ENCODE measurements at places on chromosomes 6 and 20.

- no peak for DNase-seq
These were observed 490.4 kb upstream of the ADGRB3 start for GRCh38 chr6:68144667-68145066.

DNA sequence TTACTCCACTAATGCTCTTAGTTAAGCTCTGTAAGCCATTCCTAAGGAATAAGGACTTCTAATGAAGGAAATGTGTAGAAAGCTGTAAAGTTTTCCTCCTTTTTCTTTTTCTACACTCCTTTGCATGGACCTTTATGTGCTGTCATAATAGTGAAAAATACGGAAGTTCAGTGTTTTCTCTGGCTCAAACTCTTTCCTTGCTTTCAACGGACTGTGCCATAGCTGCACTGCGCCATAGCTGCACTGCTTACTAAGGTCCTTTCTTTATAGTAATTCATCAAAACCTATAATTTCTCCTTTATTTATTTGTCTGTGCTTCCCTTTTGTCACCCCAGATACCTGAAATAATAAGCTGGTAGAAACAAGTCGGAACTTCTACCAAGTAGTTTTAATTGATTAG is 67.3 kb downstream of the RNF144B start:
- DNase-seq, result no peak

DNA sequence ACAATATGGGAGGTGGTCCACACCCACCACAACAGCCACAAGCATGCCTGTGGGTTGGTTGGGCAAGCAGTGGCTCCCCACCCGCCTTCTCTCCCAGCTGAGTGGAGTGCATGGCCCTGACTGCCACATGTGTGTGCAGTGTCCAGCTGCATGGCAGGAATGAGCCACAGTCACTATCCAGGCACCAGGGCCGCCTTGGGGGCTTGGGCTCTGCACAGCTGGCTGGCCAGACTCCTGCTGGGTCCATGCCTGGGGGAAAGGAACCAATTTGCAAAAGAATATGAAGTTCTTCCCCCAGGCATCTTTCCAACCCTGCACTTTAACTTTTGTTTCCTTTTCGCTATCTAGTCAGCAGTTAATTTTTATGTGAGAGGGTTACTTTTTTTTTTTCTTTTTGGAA is 11.6 kb upstream of the ASCC3 start:
- DNase-seq, result no peak

DNA sequence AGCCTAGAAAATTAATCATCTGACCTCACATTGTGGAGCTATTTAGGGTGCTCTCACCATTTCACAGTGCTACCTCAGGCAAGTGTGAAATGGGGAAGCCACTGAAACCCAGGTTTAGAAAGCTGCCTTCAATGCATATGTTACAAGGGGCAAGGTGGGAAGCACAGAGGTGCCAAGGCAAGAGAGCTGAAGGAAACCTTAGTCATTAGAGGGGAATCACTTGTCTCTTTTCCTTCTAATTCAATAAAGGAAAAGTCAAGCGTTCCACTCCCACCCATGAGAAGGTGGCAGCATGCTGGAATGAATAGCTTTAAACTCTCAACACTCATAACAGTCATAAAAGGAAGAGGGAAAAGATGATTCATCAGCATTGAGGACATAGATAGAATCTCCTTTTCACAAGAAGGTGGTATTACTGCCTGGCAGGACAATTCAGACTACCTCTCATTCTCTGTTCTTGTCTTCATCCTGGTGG is 251.9 kb upstream of the IRAK1BP1 start:
- no peak for DNase-seq

GRCh38 chr6:30787954-30788353 is 43.6 kb upstream of the IER3 start:
- DNase-seq, result no peak

GRCh38 chr20:20712004-20712473 is 405 bp downstream of the RALGAPA2 start:
- DNase-seq, result peak; percentile 25

DNA sequence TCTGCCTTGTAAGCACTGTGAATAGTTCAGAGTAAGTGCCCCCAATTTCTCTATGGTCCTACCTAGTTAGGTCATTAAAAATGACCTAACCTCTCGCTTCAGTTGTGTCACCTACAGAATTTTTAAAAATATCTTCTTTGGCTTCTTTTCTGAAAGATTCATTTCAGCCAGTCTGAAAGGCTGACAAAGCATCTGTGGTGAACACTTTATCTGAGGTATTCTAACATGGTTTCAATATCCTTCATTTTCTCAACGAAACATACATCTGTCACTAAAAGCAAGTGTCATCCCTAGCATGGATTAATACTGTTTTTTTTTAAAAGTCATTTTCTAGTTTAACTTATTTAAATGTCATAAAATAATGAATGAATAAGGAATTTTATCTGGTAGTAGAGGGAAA is 5.1 kb downstream of the DPM1 start:
- no peak for DNase-seq

GRCh38 chr6:147834084-147834776 is 325.7 kb downstream of the SAMD5 start:
- no peak for DNase-seq

- DNase-seq, result no peak
These were observed 434.1 kb upstream of the SOX4 start for GRCh38 chr6:21159465-21159864.

- no peak for DNase-seq
These were observed 429.0 kb upstream of the NRSN1 start for GRCh38 chr6:23696992-23697391.

DNA sequence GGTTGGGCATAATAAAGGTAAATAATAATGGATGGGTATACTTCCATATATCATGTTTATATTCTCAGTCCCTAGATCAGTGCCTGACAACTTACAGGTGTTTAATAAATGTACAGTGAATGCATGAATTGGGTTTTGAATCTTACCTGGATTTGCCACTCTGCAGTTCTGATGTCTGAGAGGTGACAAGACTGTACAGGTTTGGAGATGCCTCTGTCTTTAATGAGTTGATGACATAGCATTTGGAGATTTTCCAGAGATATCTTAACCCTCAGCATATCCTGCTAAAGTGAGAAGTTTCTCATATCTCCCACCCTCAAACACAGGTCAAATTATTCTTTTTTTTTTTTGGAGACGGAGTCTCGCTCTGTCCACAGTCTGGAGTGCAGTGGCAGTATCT is 2.2 kb downstream of the ANKS1A start:
- no peak for DNase-seq

DNA sequence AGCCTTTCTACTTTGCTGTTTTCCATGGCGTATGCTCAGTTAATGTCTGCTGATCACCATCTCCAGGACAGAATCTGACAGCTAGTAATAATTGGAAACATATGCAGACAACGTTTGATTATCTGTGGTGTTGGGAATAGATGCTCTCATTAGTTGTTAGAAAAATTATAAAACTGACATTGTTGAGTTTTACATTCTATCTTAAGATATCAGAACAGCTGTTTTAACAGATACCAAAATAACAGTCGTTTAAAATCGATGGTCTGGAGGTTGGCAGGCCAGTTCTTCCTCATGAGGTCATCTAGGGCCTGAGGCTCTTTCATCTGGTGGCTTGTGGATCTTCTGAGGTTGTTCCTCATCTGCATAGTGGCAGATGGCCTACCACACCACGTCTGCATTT is 137.6 kb downstream of the AIG1 start:
- no peak for DNase-seq

- DNase-seq, result no peak
These were observed 171.7 kb downstream of the BACH2 start for GRCh38 chr6:90124874-90125510.

GRCh38 chr20:45355209-45356084 is 7.2 kb upstream of the SDC4 start:
- DNase-seq, result no peak

Measured in cortex of kidney (tissue), 1 donor.